ENCODE measurements at places on chromosomes 7 and 10.
A peak's percentile ranks its signal among the peaks of the same experiment; 100 is the strongest.

GRCh38 chr10:132921818-132922807 is 20.3 kb downstream of the CFAP46 start:
- no peak overlapping the region for H3K27ac ChIP-seq
- H3K36me3 ChIP-seq, result no peaks in the 10 kb centered on the region
- no peaks in the 10 kb centered on the region for H3K4me1 ChIP-seq
- DNase-seq, result no peak
- H3K4me3 ChIP-seq, result no peak overlapping the region

- no peaks in the 10 kb centered on the region for H3K4me1 ChIP-seq
- H3K27me3 ChIP-seq, result no peaks in the 10 kb centered on the region
- no peaks in the 10 kb centered on the region for H3K36me3 ChIP-seq
- no peak for DNase-seq
- no peak overlapping the region for H3K4me3 ChIP-seq
- no peak overlapping the region for H3K27ac ChIP-seq
These were observed 43.3 kb downstream of the NRP1 start for GRCh38 chr10:33291053-33291592.

DNA sequence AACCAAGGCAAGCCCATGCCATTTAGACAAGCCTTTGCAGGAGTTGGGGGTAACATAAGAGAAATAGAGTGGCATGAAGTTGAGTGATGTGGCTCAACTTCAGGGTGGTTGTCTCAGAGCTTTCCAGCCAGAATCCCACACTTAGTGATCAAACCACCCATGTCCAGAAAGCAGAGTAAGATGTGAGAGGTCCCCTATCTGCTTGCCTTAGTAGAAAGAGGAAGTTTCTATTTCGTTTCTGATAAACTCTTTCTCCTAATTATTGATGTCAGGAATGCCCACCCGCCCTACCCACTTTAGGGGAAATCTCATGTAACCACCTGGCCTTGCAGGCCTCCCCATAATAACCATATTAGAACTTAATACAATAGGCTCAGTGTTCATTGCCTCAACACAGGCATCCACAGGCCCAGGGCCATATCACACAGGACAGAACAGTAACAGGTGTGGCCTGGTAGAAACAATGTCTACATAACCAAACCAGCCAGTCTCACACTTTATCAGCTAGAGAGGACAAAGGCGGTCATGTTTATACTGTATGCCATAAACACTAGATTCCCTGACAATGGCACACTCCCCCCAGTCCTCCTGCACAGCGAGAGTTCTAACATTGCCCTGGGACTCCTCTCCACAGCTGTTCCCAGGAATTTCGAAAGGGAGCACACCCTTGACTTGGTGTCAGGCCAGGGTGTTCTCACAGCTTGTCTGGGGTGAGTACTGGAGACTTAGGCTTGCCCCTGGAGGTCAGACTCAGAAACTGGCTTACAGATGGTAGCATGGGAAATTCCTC is 364.4 kb downstream of the CXCL12 start:
- H3K36me3 ChIP-seq, result no peaks in the 10 kb centered on the region
- H3K27ac ChIP-seq, result no peak overlapping the region

GRCh38 chr10:90461437-90462155 is 396.2 kb downstream of the HTR7 start:
- H3K27ac ChIP-seq, result no peak overlapping the region
- DNase-seq, result no peak
- no peaks in the 10 kb centered on the region for H3K36me3 ChIP-seq
- no peak overlapping the region for H3K4me3 ChIP-seq
- no peaks in the 10 kb centered on the region for H3K4me1 ChIP-seq

- H3K27me3 ChIP-seq, result peaks cover 6% of the 10 kb centered on the region
- H3K4me3 ChIP-seq, result no peak overlapping the region
- H3K36me3 ChIP-seq, result no peaks in the 10 kb centered on the region
- no peak overlapping the region for H3K27ac ChIP-seq
These were observed 126.6 kb upstream of the RAB11FIP2 start for GRCh38 chr10:118173296-118173695.

DNA sequence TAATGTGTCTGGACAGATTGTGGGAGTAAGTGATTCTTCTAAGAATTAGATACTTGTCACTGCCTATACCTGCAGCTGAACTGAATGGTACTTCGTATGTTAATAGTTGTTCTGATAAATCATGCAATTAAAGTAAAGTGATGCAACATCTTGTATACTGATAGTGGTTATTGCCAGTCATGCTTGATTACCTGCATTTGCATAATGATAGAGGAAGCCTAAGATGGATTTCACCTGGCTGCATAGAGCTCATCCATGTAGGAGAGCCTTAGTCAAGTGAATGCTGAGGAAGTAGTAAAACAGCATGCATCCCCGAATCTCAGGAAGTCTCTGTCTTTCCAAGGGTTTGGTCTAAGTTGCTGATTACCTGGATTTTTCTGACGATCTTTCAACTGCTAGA is 64.2 kb upstream of the CAPZA2 start:
- no peak overlapping the region for H3K27ac ChIP-seq
- no peaks in the 10 kb centered on the region for H3K4me1 ChIP-seq
- H3K27me3 ChIP-seq, result no peaks in the 10 kb centered on the region
- no peak for DNase-seq
- H3K4me3 ChIP-seq, result no peak overlapping the region

DNA sequence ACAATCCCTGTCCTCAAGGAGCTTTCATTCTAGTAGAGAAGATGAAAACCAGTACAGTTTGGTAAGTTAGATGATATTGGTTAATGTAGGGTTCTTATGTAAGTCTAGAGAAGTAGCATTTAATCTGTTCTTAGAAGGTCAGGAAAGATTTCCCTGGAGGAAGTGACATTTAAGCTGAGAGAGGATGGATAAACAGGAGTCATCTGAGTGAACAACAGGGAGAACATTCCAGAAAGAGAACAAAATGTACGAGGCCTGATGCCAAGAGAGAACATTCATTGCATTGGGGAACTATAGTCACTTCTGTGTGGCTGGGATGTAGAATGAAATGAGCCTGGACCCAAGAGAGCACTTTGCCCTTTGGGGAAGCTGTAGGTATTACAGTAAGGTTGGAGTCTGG is 88.0 kb downstream of the CFTR start:
- no peaks in the 10 kb centered on the region for H3K36me3 ChIP-seq
- H3K27ac ChIP-seq, result no peak overlapping the region
- no peak for DNase-seq
- no peaks in the 10 kb centered on the region for H3K27me3 ChIP-seq

- H3K4me1 ChIP-seq, result no peaks in the 10 kb centered on the region
- no peak for DNase-seq
- H3K4me3 ChIP-seq, result no peak overlapping the region
- H3K27me3 ChIP-seq, result peaks cover 8% of the 10 kb centered on the region
These were observed 152.6 kb upstream of the RNF32 start for GRCh38 chr7:156487811-156488533.

DNA sequence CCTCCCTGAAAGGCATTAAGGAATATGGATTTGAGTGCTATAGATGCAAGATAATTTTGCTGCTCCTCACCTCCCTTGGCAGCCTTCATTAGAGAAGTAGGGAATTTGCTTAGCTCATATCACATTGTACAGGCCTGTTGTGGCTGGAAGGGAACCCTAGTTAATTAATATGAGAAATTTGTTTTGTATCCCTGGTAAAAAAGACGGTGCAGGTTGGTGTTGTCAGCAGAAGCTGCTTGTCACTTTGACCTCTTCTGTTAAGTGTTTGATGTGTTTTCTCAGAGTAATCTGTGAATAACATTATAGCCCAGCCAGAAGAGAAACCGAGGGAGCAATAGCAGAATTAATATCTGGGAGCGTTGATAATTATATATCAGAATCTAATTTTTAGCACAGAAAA is 278.4 kb downstream of the LRMDA start:
- peaks cover 17% of the 10 kb centered on the region for H3K4me1 ChIP-seq
- DNase-seq, result no peak
- H3K36me3 ChIP-seq, result no peaks in the 10 kb centered on the region
- H3K27ac ChIP-seq, result no peak overlapping the region
- peaks cover 8% of the 10 kb centered on the region for H3K27me3 ChIP-seq

- H3K27me3 ChIP-seq, result peaks cover 3% of the 10 kb centered on the region
- peak overlapping the region; percentile 94 for H3K27ac ChIP-seq
- H3K4me3 ChIP-seq, result peak overlapping the region; percentile 64
- H3K4me1 ChIP-seq, result peaks cover 76% of the 10 kb centered on the region
- peaks cover 7% of the 10 kb centered on the region for H3K36me3 ChIP-seq
- no peak for DNase-seq
These were observed 282.2 kb downstream of the NEBL start for GRCh38 chr10:20614911-20615310.

DNA sequence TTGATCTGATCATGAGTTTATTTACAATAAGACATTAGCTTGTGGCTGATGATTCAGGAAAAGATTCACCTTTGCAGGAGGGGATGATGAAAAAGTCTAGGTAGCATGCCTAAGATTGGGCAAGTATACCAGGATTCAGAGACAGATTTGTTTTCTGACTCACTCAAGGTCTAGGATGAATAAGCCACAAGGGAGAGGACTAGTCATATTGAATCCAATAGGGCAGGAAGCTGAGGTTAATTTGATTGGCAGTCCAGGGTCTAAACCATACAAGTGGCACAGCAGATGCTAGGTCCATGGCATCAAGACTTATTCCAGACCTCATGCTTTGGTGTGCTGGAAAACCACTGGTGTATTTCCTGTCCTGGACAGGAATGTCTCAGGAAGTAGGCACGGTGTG is 1133.4 kb downstream of the XPNPEP1 start:
- no peaks in the 10 kb centered on the region for H3K36me3 ChIP-seq
- DNase-seq, result no peak
- H3K4me3 ChIP-seq, result no peak overlapping the region
- H3K4me1 ChIP-seq, result no peaks in the 10 kb centered on the region

GRCh38 chr10:53574024-53574423 is 801.4 kb upstream of the MBL2 start:
- no peaks in the 10 kb centered on the region for H3K36me3 ChIP-seq
- H3K27me3 ChIP-seq, result peaks cover 9% of the 10 kb centered on the region
- no peak overlapping the region for H3K4me3 ChIP-seq
- no peak for DNase-seq
- no peaks in the 10 kb centered on the region for H3K4me1 ChIP-seq

DNA sequence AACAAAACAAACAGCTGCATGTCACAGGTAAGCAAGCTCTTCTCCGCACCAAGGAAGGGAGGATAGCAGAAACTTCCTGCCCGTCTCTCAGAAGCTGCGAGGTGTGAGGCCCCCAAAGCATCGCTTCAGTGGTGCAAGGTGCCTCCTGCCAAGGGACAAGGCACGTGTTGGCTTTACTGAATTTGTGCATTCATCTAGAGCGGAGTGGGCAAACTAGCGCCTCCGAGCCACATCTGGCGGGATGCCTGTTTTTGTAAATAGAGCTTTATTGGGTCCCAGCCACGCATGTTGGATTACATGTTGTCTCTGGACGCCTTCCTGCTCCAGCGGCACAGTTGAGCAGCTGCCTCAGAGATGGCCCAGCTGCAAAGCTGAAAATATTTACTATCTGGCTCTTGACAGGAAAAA is 27.7 kb downstream of the PHYH start:
- no peak overlapping the region for H3K27ac ChIP-seq
- no peaks in the 10 kb centered on the region for H3K36me3 ChIP-seq
- no peak overlapping the region for H3K4me3 ChIP-seq

DNA sequence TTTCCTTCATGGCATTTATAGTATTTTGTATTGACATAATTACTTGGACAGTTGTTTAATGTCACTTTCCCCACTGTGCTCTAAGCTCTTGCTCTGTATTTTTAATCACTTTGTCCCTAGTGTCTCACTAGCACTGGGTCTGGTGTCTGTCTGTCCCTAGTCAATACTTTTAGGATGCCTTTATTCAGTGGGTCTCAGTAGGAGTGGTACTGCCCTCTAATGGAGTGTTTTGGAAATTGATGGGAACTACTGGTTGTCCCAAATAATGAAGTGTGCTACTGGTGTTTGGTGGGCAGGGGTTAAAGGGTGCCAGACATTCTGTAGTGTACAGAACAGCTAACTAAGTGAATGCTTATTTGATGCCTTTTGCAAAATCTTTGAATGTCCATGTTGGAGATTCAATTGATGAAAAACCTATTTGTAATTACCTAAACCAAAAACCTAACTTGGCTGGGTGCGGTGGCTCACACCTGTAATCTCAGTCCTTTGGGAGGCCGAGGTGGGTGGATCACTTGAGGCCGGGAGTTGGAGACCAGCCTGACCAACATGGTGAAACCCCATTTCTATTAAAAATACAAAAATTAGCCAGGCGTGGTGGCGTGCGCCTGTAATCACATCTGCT is 33.3 kb downstream of the CDK14 start:
- DNase-seq, result no peak
- no peaks in the 10 kb centered on the region for H3K27me3 ChIP-seq
- H3K36me3 ChIP-seq, result no peaks in the 10 kb centered on the region

DNA sequence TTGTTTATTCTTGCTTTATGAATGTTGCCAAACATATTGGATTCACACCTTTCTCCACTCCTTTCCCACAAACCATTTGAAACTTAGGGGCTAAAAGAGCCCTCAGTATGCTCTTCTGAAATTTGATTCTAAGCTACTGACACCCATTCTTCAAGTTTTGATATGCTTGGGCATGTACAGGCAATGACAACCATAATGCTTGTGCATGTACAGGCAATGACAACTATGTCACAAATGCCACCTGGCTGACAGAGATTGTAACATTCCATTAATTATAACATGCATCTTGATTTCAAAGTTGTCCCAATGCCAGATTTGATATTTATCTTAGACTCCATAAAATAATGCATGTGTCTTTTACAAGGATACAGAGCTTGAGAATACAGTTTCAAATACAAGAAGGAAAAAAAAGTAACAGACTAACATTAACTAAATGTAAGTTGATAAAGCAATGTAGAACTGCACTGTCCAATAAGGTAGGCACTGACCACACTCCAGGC is 17.5 kb upstream of the CDK1 start:
- no peaks in the 10 kb centered on the region for H3K36me3 ChIP-seq
- no peaks in the 10 kb centered on the region for H3K4me1 ChIP-seq
- H3K27ac ChIP-seq, result no peak overlapping the region
- H3K27me3 ChIP-seq, result peaks cover 8% of the 10 kb centered on the region
- no peak for DNase-seq
- H3K4me3 ChIP-seq, result no peak overlapping the region

DNA sequence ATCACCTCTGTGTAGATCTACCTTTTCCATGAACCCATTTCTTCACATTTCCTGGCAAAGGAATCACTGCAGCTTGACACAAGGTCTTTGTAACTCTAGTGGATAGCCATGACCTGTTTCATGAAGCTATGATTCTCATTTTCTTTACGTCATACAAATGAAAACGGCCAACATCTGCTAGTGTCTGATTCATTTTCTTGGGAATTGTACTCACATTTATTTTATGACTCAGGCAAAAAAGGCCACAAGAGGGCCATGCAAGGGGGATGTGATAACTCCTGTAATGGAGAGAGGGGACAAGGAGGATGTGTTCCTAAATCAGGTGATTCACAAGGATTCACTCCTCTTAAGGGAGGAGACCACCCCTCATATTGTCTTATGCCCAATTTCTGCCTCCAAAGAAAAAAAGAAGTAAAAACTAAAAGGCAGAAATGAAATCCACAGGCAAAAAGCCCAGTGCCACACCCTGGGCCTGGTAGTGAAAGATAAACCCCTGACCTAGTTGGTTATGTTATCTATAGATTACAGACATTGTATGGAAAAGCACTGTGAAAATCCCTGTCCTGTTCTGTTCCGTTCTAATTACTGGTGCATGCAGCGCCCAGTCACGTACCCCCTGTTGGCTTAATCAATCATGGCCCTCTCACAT is 249.9 kb downstream of the IPMK start:
- no peaks in the 10 kb centered on the region for H3K27me3 ChIP-seq
- no peak overlapping the region for H3K27ac ChIP-seq
- no peak for DNase-seq
- H3K4me3 ChIP-seq, result no peak overlapping the region

- no peaks in the 10 kb centered on the region for H3K4me1 ChIP-seq
- peaks cover 2% of the 10 kb centered on the region for H3K27me3 ChIP-seq
- H3K4me3 ChIP-seq, result no peak overlapping the region
- no peak for DNase-seq
- H3K36me3 ChIP-seq, result no peaks in the 10 kb centered on the region
- H3K27ac ChIP-seq, result no peak overlapping the region
These were observed 1060.3 kb upstream of the CELF2 start for GRCh38 chr10:9957351-9957750.
